ENCODE measurements at places on chromosomes 2 and 18. TPM values are rescaled to one million over a fixed set of nuclear protein-coding genes. Genes with fewer than 3 reads are reported as not detected.

The SIGLEC15 gene
- 8.4 TPM for total RNA-seq

The ZDBF2 gene
- total RNA-seq: 20.9 TPM

The ACTR2 gene
- 127 TPM for total RNA-seq

The C2orf78 gene
- total RNA-seq: not detected

The ELOA2 gene
- not detected for total RNA-seq

The FEV gene
- total RNA-seq: not detected

The SLC5A7 gene
- total RNA-seq: not detected

The DYNAP gene
- total RNA-seq: not detected

The IL36A gene
- 2.0 TPM for total RNA-seq

The DUSP19 gene
- total RNA-seq: 4.8 TPM

The NIF3L1 gene
- total RNA-seq: 8.4 TPM

The SPATA3 gene
- total RNA-seq: not detected

The TMEM163 gene
- total RNA-seq: not detected

The KIDINS220 gene
- total RNA-seq: 89.7 TPM

The LOXL3 gene
- total RNA-seq: 11.9 TPM

The ABCG5 gene
- total RNA-seq: not detected

The PHLPP1 gene
- total RNA-seq: 14.1 TPM

The RNF149 gene
- 46.4 TPM for total RNA-seq

The KLHL14 gene
- not detected for total RNA-seq

The GALR1 gene
- not detected for total RNA-seq

All from fibroblast of the aortic adventitia (primary cell).